Activated CD4-positive, CD25-positive, alpha-beta regulatory T cell treated with anti-CD3 and anti-CD28 coated beads, Interleukin-2, amount 50 U/mL, for 24 hours (primary cell): ENCODE measurements at places on chromosomes 6 and 20.

- ATAC-seq, result no peak
These were observed 36.6 kb upstream of the SLC22A16 start for GRCh38 chr6:110512991-110513390.

DNA sequence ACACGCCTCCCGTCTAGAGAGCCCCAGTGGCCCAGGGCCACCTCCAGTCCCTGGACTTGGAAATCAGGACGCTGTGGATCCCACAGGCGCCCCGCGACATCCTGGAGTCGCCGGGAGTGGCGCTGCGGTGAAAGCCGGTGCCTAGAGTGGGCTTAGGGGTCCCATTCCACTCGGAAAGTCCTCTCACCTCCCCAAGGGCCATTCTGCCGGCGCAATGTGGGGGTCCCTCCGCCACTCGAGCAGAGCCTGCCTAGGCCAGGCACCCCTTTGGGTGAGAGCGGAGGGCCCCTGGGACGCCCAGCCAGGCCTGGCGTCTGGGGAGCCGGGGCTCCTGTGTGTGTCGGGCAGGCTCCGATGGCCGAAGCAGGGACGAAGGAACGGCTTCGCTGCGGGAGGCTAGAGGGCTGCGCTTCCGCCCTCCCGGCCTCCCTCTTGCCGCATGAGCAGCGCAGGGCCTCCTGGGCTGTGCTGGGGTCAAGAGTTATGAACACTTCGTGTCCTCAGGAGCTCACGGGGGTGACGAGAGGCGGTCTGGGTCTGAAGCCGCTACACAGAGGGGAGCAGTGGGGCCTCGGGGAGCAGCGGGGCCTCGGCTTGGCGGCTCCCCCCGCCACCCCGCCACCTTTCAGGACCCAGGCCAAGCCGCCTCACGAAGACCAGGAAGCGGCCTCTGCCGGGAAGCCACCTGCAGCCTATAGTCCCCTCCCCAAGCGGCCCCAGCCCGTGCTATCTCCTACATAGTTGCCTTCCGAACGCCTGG is 13.6 kb downstream of the POU3F2 start:
- no peak for ATAC-seq

GRCh38 chr20:59515013-59515905 is 89.1 kb upstream of the PHACTR3 start:
- no peak for ATAC-seq

GRCh38 chr6:110296241-110297025 is 61.7 kb downstream of the METTL24 start:
- ATAC-seq, result no peak

GRCh38 chr6:162899148-162899547 is 171.4 kb downstream of the PACRG start:
- no peak for ATAC-seq

DNA sequence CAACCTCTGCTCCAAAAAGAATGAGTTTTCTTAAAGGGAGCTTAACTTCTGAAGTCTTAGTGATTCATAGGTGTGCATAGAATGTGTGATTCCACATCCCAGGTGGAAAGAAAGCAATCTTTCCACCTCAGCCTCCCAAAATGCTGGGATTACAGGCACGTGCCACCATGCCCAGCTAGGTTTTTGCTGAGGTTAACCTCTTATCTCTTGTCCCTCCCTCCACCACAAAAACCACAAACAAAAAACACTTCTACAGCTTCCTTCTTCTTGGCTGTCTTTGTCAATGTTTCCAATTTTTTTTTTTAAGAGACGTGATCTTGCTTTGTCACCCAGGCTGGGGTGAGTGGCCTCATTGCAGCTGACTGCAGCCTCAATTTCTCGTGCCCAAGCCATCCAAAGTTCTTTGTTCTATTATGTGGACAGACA is 8.1 kb upstream of the CSE1L start:
- ATAC-seq, result peak; percentile 58

GRCh38 chr6:157025437-157025836 is 248.3 kb downstream of the ARID1B start:
- ATAC-seq, result no peak

GRCh38 chr20:35739294-35740163 is 2.5 kb downstream of the RBM39 start:
- no peak for ATAC-seq

DNA sequence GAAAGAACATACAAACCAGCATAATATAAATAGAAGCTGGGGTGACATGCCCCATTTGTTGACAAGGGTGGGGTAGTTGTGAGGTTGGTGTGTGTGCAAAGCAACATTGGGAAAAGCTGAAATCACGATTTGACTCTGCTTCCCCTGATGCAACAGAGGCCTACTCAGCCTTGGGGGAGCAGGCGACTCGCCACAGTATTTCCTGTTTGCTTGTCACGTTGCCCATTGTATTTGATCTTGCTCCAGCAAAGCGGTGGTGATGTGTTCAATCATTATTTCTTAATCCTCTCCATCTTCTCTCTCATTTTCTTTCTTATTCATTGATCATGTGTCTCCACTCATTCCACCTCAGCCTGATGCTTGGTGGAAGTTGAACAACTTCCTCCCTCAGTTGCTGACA is 165.8 kb upstream of the CITED2 start:
- ATAC-seq, result no peak

- ATAC-seq, result no peak
These were observed 115.1 kb downstream of the QKI start for GRCh38 chr6:163529605-163530004.

- no peak for ATAC-seq
These were observed 34.8 kb downstream of the ABHD12 start for GRCh38 chr20:25355866-25356265.

DNA sequence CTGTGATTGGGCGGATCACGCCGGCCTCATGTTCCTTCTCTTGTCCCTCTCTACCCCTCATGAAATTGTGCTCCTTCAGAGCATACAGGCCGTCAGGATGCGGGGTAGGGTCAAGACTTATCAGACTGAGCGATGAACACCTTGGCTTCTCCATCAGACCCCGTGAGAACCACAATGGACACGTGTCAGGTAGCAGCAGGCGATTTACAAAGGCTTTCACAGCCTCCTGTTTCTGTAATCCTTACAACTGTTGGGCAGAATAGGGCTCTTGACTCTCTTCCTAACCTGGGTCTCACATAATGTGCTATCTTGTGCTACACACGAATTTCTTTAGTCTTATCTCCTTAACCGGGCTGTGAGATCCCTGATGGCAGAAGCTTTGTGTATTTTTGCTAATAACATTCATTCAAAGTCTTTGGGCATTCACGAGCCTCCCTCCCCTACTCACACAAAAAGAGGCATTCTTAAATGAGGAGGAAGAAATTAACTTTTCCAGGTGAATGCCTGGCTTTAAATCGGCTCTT is 122.9 kb upstream of the SLC22A23 start:
- ATAC-seq, result no peak

- ATAC-seq, result no peak
These were observed 61.4 kb downstream of the PHF20 start for GRCh38 chr20:35833241-35833640.

GRCh38 chr6:160790028-160790792 is 88.2 kb downstream of the PLG start:
- ATAC-seq, result no peak

DNA sequence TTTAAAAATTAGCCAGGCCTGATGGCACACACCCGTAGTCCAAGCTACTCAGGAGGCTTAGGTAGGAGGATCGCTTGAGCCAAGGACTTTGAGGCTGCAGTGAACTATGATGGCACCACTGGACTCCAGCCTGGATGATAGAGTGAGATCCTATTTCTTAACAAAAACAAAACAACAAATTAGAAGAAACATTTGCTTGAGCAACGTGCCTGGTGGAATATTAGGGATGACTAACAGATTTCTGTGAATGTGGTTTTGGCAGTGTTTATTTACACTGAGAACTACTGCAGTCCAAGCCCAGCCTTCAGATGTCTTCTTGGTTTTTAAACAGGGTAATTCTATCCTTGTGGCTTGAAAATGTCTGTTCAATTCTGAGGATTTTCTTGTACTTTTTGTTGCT is 9.2 kb downstream of the PPP1R3G start:
- ATAC-seq, result no peak

DNA sequence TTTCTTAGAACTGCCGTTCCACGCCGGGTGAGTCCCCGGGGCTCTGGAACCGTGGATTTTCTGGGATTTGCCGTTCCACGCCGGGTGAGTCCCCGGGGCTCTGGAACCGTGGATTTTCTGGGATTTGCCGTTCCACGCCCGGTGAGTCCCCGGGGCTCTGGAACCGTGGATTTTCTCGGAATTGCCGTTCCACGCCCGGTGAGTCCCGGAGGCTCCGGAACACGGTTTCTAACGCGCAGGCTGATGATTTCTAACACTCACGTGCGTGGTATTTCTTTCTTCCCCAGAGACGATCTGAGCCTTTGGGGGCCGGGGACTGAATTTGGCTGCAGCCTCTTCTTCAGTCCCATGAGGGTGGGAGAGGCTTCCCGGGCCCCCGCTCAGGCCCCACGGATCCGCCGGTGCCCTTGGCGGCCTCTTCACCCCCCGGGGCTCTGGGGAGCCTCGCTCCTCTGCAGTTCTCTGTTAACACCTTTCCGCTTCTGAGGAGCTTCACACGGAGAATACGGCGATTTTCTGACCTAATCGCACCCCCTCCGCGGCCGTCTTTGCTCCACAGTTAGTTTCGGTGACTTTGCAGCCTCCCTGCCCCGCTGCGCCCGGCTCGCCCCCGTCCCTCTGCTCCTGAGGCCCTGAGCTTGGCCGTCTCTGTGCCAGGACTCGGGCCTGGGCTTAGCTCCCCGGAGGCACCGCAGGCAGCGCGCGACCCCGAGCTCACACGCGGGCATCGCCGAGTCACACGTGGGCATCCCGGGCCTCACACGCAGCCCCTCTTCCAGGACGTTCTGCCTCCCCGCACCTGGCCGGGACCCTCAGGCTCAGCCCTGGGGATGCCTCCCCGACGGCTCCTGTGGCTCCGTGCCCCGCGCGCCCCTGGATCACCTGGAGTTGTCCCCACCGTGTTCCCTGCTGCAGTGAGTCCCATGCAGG is 7.2 kb upstream of the KIF25 start:
- no peak for ATAC-seq

DNA sequence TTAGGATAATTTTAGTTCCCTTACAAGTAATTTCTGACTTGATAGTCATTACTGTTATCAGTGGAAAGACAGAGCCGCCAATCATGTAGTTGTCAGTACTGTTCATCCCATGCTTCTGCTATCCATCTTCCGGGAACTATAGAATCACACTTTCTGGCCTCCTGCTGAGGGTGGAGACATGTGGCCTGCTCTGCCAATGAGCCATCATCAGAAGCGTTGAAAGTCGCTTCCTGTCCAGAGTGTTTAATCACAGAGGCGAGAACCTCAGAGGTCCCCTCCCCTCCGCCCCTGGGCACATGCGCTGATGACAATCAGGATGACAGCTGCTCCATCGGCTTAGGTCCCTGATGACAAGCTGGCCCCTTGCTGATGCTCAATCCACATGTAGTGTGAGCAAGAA is 3.0 kb downstream of the DDO start:
- ATAC-seq, result no peak

GRCh38 chr20:400454-401275 is 7.4 kb upstream of the RBCK1 start:
- ATAC-seq, result no peak

GRCh38 chr20:53699906-53700305 is 106.3 kb upstream of the ZNF217 start:
- ATAC-seq, result no peak

- no peak for ATAC-seq
These were observed 816.3 kb downstream of the DHX35 start for GRCh38 chr20:39778431-39778830.

GRCh38 chr6:134375220-134375580 is 57.3 kb upstream of the SGK1 start:
- no peak for ATAC-seq

- peak; percentile 74 for ATAC-seq
These were observed 33.7 kb downstream of the SLC9A8 start for GRCh38 chr20:49846206-49846807.

GRCh38 chr20:48607544-48607865 is 220.3 kb downstream of the PREX1 start:
- no peak for ATAC-seq

- ATAC-seq, result no peak
These were observed 53.3 kb upstream of the LGSN start for GRCh38 chr6:63372951-63373533.

DNA sequence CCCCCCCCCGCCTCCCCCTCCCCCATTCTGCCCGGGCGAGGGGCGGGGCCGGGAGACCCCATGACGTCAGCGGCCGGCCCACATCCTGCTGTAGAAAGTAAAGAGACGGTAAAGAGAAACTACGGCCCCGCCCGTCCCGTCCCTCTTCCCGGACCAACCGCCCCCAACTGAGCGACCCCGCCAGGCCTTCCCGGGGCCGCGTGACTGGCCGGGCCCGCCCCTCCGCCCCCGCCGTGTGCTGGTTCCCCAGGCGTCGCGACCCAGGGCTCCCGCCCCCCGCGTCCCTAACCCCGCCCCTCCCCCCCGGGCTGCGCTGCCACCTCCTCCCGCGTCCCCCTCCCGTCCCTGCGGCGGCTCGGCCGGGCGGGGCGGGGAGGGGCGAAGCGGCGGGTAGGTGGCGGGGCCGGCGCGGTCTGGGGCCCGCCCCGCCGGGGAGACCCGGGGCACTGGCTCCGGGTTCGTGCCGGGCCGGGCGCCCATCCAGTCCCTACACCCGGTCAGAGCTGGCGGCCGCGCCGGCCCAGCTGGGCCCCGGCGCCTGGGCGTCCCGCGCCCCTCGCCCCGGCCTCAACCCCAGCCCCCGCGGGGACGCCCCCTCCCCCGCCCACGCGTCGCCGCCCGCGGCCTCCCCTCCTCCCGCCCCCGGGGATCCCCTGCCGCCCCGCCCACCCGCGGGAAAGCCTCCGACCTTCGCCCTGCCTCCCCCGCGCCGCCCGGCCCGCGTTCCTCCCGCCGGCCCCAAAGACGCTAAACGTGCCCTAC is 655 bp upstream of the HIVEP1 start:
- ATAC-seq, result peak; percentile 78

DNA sequence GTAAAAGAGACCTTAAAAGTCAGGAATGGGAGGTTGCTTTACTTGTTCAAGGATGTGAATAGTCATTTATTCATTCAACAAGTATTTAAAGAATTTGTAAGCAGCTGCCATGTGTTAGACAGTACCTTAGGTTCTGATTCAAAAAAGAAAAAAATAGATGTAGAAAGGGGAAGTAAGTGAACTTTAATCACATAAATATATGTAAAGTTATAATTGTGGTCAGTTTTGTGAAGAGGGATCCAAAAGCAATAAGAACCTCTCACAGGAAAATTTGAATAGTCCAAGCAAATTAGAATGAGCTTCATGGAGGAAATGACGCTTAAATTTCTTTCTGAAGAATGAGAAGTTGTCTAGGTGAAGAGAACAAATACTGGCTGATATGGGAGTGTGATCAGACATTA is 596.1 kb upstream of the CITED2 start:
- no peak for ATAC-seq

- ATAC-seq, result no peak
These were observed 9.1 kb upstream of the BTNL2 start for GRCh38 chr6:32416036-32416435.
